Left ventricle myocardium superior (tissue), 1 donor: ENCODE measurements at places on chromosomes 16 and 17. TPM values are rescaled to one million over a fixed set of nuclear protein-coding genes. Genes with fewer than 3 reads are reported as not detected.

HBZ gene
- not detected for total RNA-seq

IL4R gene
- total RNA-seq, result 9.8 TPM

DNA sequence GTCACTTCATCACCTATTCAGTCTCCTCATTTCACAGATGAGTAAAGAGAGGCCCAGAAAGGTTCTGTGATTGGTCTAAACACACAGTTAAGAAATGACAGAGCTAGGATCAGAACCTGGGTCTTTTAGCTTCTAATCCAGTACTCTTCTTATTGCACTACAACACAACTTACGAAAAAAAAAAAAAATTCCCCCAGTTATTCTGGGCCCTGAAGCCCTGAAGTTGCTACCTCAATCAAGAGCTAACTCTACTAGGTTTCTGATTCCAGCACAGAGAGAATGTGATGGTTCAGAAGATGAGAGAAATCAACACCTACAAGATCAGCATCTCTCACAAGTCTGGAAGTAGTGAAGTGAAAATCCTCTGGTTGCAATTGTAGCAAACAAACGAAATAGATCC is 37.3 kb downstream of the GRB7 start:
- DNase-seq, result no peak

- no peak for DNase-seq
Measured at GRCh38 chr16:20089246-20089965, 15.7 kb upstream of the GPR139 start.

- DNase-seq, result no peak
Measured at GRCh38 chr17:13920413-13920812, 148.9 kb upstream of the COX10 start.

DNA sequence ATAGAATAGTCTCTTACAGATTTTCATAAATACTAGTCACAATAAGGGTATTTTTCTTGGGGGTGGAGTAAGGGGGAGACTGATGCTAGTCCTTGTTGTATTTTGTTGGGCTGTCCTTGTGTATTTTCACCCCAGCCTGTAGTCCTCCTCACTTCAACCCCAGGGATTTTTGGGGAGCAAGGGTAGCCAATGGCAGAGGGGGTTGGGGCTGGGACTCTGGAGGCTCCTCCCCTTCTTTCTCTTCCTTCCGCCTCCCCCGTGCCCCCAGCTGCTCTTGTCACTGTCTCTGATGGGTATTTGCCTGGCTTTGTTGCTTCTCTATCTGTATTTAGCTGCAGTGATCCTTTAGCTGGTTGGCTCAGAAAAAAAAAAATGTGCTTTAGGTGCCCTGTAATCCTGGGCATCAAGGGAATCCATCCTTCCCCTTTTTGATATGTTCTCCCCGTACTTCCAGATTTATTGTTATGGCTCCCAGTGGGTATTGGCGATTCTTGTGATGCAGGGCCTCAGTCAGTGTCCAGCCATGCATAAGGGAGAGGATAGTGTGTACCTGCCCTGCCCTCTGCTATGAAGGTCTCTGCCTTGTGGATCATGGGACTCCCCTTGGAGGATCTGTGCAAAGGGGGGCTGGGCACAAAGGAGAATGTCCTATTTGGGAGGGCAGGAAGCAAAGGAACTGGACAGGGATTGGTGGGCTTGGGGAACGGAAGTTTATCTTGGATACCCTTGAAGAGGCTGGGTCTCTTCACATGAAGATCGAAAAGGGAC is 16.5 kb downstream of the SNF8 start:
- no peak for DNase-seq
